H4 (cell line): ENCODE measurements at places on chromosomes 3 and 15.

DNA sequence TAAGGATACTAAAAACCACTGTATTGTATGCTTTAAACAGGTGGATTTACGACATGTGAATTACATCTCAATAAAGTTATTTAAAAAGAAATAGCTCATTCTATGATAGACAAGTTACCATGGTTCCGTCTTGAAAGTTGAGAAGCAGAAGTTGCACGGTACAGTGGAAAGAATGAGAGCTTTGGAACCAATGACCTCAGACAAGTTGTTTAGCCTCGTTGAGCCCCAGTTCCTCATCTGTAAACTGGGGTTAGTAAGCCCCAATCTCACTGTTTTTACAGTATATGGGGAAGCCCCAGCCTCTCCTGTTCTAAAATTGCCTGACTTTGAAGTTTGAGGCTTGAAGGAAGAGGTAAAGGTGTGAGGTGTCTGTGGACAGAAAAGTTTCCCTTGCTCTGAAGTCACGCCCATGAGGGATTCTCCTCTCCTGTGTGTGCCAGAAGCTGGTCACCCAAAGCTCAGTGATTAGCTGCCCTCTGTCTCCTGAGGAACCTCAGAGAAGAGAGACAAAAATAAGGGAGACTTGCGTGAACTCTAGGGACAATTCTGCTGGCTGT lies 10.0 kb downstream of the CRYGS start:
- no peak for DNase-seq

DNA sequence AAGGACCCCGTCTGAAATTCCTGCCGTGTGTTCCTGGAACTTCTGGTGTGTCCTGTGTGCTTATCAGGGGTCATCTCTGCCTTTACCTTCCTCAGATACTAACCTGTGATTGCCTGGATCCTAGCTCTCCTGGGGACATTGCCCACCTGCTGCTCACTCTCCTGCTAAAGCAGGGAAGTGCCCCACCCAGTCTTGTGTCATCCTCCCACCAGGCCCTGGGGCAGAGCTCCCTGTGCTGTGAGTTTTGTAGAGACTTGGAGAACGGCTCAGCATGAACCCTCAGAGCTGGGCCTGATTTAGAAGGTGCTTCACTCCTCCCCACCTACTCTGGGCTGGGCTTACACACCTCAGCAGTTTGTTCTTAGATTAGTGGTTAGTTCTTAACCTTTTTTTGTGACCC lies 3.8 kb upstream of the TMEM44 start:
- DNase-seq, result no peak

GRCh38 chr3:32844322-32844654 lies 26.5 kb downstream of the TRIM71 start:
- DNase-seq, result no peak

DNA sequence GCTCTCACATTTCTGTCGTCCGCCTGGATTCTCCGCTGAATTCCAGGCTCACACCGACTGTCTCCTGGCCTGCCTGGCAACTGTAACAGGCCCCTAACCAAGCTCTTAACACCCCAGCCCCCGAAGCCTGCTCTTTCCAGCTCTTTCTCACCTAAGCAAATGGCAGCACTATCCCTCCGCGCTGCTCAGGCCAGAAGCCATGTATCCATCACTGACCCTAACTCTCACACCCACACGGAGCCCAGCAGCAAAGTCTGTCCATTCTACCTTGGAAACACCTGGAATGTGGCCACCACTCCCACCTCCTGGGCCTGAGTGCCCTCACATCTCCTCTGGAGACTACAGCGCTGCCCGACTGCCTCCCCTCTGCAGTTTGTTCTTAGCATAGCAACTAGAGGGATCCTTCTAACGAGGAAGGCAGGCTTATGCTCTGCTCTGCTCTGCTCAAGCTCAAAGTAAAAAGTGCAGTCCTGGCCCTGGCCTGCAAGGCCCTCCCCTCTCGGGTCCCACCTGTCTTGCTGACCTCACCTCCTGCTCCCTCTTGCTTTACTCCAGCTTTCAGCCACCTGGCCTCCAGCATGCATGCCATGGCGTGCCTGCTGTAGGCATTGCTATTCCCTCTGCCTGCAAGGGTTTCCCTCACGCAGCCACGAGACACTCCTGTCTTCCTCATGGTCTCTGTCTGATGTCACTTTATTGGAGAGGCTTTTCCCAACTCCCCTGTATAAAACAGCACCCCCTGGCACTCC lies 27.2 kb downstream of the FEM1B start:
- peak; percentile 4 for DNase-seq

- DNase-seq, result no peak
Measured at GRCh38 chr3:17806876-17807275, 64.4 kb upstream of the TBC1D5 start.

- no peak for DNase-seq
Measured at GRCh38 chr3:137778941-137779340, 14.8 kb downstream of the SOX14 start.

- DNase-seq, result no peak
Measured at GRCh38 chr3:23709987-23710386, 95.8 kb upstream of the UBE2E1 start.

DNA sequence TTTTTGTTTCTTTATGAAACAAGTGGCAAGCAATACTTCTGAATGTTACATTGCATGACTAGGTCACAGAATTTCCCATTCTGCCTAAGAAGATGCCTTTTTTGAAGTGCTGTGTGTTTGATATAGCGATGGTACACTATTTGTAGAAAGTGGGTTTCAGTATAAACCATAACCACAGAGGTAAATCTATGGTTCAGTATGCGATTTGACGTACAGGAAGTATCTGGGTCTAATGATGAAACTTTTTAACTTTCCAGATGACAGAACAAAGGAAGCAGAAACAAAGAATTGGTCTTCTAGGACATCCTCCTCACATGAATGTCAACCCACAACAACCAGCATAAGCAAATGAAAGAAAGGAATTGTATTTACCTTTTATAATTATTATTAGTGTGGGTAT lies 133.4 kb upstream of the BHLHE40 start:
- DNase-seq, result no peak

GRCh38 chr3:183455089-183455488 lies 26.7 kb upstream of the MCF2L2 start:
- DNase-seq, result no peak

DNA sequence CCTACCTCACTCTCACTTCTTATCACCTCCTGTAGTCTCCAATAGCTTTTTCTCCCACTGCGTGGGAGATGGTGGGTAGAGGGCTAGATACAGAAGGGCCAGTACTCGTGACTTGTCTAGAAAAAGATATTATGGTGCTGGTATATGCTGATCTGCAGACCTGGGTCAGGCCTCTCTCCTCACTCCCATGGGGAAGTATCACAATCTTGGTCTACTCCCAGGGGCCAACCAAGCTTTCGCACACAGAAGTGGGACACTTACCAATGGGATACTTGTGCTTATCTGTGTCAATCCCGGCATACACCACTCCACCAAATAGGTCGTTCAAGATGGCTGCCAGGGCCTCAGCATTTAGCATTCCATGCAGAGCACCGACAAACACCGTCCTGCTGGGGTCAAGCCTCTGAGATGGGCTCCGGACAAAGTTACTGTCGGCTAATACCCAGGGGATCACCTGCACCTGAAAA lies 9.0 kb upstream of the RPS17 start:
- DNase-seq, result no peak

GRCh38 chr3:126245811-126246727 lies 65.7 kb upstream of the ALDH1L1 start:
- peak; percentile 53 for DNase-seq

DNA sequence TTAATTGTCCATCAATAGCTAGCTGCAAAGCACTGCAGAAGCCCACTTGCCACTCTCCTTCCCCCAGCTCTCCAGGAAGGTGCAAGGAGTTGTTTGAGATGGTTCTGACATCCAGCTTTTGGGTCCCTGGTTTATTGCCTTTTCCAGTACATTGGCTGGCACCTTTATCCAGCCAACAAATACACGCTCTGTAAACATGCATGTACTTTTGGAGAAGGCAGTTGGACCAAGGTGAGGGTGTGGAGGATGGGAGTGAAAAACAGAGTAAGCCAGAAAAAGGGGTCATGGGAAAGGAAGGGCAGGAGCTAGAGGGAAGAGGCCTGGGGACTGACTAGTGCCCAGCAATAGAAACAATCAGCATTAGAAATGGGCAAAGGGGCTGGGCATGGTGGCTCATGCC lies 102.7 kb downstream of the CGNL1 start:
- DNase-seq, result no peak

DNA sequence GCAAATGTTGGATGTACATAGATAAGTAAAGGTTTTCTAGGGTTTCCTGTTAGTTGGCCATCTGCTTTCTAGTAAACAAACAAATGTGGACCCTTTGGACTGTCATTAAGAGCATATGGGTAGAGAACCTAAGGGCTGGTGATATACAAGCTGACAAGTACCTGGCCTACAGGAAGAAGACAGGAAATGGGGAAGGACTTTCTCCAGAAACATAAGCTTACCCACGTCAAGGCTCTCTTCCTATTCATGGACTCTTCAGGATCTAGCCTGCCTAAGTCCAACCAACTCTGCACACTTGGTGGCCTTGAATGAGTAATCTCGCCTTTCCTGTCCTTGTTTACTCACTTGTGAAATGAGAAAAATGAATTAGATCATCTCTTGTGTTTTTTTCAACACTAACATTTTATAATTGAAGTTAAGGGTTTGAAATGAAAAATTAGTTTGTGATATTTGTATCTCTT lies 22.2 kb upstream of the GOLIM4 start:
- peak; percentile 27 for DNase-seq

GRCh38 chr15:94951538-94951937 lies 720.2 kb downstream of the MCTP2 start:
- peak; percentile 5 for DNase-seq

- no peak for DNase-seq
Measured at GRCh38 chr3:248864-249520, 52.4 kb downstream of the CHL1 start.

- DNase-seq, result no peak
Measured at GRCh38 chr3:160450846-160451245, 1.3 kb upstream of the TRIM59 start.

- DNase-seq, result peak; percentile 78
Measured at GRCh38 chr15:40776537-40777141, 6.9 kb downstream of the C15orf62 start.
